Right cardiac atrium (tissue), 5 donors: ENCODE measurements at places on chromosomes 2 and 18.

DNA sequence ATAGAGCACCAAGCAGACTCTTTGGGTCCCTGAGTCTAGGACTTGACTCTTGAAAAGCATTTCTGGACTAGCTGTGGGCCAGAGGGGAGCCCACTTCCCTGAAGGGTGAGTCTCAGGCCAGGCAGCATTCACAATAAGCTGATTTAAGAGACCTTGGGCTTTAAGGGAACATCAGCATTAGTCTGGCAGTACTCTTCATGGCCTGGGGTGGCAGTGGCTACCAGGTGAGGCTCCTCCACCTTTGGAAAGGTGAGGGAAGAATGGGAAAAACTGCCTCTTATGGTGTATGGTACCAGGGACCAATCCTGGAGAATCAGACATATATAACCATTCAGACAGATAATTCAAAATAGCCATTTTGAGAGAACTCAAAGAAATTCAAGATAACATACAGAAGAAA, 599.9 kb upstream of the POU3F3 start:
- no peak for DNase-seq

- no peak for DNase-seq
These were observed 57.5 kb downstream of the SLC35F5 start for GRCh38 chr2:113698892-113699447.

DNA sequence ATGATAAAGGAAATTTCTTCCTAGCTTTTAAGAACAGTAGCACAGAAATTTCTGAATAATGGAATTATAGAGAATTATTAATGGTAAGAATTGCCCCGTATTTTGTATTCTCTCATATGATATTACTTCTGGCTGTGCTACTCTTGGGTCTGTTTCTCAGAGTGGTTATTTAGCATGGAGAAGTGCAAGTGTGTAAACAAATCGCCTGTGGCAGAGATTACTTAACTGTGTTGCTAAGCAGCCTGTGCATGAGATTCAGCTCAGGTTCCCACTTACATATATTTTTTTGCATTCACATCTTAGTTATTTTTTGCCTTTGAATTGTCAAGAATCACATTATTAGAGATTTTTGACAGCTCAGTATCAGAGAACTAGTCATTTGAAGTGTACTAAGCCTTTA, 80.1 kb upstream of the NFATC1 start:
- no peak for DNase-seq

DNA sequence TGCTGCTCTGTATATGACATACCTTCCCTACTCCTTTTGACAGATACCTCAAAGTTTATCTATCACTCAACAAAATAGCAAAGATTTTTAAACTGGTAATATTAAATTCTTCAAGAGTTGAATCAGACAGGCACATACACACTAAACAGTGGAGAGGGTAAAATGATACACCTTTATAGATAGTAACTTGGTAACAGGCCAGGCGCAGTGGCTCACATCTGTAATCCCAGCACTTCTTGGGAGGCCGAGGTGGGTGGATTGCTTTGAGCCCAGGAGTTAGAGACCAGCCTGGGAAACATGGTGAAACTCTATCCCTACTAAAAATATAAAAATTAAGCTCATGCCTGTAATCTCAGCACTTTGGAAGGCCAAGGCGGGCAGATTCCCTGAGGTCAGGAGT, 23.2 kb downstream of the ASXL2 start:
- no peak for DNase-seq

DNA sequence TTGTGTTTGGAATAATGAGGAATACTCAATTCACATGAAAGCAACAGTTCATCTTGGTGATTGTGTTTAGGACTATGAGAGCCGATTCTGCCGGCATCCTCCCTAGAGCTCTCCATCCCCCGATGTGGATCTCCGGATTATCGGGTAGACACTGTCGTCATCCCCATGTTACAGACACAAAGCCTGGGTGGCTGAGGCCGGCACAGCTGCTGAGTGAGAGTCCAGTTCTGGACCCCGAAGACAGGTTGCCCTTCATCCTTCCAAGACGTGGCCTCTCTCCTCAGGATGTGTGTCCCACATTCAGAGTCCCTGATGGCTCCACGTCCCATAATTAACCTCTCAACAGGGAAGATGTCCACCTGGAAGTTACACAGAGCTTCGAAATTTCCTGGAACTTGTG, 129.3 kb downstream of the HDAC4 start:
- DNase-seq, result no peak

DNA sequence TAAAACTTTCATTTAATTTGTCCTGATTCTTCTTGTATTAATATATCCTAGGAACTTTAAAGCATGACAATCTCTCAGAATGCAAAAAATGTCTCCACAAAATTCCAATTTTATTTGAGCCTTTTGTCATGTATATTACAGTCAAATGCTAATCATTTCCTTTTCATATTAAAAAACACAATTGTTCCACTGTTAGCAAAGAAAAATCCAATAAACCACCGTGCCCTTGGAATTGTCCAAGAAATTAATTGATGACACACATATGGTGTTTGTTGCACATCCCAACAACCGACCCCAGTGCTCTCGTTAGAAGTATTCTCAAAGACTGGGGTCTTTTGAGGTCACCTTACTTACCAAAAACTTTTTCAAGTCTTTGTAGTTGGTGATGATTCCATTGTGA, 28.1 kb downstream of the GFPT1 start:
- no peak for DNase-seq
